Stimulated activated naive CD8-positive, alpha-beta T cell treated with anti-CD3 and anti-CD28 coated beads, Interleukin-15, amount 100 ng/mL, for 72 hours (primary cell): ENCODE measurements at places on chromosomes 1 and 21.

- no peak for DNase-seq
Observed at GRCh38 chr1:208171616-208172422, 72.4 kb downstream of the PLXNA2 start.

DNA sequence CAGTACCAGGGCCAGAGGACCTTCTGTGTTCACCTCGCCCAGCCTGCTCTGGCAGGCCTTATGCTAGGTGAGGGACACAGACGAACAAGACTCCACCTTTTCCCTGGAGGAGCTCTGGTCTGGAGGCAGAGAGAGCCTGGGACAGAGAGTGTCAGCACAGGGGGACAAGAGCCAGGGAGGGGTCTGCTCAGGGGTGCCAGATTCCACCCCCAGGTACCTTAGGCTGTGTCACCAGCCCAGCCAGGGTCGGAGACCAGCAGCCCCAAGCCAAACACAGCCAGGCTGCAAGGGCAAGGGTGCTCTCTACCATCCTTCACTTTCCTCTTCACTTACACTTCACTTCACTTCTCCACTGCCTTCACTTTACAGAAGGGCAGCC lies 4.3 kb upstream of the LRP8 start:
- peak; percentile 2 for DNase-seq

DNA sequence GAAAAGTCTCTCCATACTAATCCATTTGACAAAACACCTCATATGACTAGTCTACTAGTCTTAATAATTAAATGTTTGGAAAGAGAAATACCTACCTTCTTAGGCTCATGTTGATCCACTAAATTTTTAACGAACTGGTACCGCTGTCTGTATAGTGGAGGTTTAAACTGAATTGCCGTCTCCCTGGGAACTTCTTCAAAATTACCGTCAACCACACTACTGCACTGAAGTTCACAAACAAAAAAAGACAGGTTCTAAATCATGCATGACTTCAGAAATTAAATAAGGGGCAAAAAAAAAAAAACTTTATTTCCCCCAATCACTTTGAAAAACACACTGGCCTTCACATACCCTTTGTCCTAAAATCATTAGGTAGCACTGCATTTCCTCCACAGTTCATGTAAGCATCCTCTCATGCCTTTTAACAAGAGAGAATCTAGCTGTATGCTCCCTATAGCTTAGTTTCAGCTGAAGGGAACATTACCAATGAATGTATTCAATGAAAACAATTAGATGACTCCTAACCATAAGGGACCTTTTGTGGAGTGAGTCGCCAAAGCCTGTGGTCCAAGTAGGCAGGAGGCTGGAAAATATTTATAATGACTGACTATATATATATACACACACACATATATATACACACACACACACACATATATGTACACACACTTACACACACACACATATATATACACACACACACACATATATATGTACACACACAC lies 3.4 kb downstream of the HENMT1 start:
- DNase-seq: no peak

DNA sequence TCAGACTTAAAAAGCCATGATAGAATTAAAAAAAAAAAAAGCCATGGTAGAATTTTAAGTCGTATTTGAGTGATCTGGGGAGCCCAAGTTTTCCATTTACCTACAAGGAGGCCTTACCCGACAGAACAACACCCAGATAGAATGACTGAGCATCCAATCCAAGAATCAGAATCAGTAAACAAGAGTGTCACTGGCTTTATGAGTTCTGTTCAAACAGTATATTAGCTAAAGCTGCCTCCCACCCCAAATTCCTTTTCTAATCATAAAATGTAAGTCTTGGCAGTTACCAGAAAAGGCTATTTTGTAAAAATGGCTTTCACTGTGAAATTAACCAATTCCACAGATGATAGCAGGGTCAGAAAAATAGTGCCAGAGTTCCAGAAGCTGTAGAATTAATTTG lies 1.2 kb downstream of the GTF2B start:
- no peak for DNase-seq

GRCh38 chr1:96309783-96310182 lies 411.8 kb upstream of the PTBP2 start:
- no peak for DNase-seq

- peak; percentile 77 for DNase-seq
Observed at GRCh38 chr1:156126630-156127534, 12.4 kb downstream of the LMNA start.

DNA sequence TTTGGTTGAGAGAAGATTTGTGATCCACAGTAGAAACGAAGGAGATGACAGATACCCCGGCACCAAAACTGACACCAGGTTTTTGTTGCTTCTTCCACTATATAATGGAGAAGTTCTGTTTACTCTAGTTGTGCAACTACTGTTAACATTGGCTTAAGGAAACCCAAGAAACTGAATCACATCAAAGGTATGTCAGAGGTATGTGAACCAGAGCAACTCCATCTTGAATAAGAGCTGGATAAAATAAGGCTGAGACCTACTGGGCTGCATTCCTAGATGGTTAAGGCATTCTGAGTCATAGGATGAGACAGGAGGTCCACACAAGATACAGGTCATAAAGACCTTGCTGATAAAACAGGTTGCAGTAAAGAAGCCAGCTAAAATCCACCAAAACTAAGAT lies 173.7 kb upstream of the CAMK1G start:
- DNase-seq: no peak

DNA sequence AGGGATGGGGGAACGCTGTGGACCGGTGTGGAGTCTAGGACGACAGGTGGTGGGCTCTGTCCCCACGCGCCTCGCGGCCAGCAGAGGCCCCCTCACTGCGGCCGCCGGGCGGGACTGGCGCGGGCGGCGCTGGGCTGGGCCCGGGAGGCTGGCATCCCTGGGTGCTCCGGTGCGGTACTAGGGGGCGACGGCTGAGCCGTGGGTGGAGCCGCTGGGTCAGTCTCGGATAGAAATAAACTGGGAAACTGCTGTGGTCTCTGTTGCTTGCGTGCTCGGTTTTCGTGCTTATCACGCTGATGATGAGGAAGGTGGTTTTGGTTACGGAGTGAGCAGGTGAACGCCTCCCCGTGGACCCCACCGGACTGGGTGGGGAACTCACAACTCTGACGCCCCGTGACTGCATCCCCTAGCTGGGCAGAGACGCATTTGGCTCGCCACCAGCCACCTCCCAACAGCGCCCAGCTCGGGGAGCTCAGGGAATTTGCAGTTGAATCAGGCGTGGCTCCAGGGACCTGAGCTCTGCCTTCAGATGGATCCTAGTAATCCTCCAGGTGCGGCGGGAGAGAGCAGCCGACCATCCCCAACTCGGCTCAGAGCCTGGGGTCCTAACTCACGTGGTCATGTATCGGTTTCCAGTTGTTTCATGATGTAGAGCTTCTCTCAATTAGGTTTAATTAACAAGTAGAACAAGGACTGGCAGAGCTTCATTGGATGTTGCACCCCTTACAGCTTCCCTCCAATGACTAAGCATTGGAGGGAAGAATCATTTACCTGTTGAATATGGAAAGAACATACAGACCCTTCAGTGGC lies 32.1 kb downstream of the HSD17B7 start:
- peak; percentile 11 for DNase-seq

DNA sequence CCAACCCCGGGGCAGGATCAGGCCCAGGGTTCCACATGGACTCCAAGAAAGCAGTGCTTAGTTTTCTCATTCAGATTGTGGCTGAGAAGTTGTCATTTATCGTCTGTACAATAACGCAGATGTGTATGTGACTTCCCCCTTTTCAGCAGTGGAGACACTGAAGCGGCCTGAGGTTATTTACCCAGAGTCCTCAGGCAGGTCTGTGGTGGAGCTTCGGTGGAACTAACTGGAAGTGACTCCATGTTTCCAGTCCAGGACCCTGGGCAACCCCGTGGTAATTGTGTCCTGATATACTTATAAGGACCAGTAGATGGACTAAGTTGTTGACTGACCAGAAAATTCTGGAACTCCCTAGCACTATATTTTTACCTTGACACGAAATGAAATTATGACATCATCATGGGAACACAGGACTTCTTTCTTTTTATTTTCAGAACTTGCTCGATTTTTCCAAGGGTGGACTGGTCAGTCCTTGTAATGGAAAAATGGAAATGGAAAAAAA lies 1.0 kb upstream of the IER5 start:
- peak; percentile 50 for DNase-seq

- DNase-seq: no peak
Observed at GRCh38 chr1:19563324-19564097, 78.2 kb upstream of the CAPZB start.

GRCh38 chr1:155184835-155185782 lies 11.5 kb downstream of the TRIM46 start:
- no peak for DNase-seq

GRCh38 chr1:212618466-212619210 lies 10.1 kb downstream of the ATF3 start:
- no peak for DNase-seq

GRCh38 chr1:117674521-117675400 lies 68.9 kb downstream of the TENT5C start:
- no peak for DNase-seq

DNA sequence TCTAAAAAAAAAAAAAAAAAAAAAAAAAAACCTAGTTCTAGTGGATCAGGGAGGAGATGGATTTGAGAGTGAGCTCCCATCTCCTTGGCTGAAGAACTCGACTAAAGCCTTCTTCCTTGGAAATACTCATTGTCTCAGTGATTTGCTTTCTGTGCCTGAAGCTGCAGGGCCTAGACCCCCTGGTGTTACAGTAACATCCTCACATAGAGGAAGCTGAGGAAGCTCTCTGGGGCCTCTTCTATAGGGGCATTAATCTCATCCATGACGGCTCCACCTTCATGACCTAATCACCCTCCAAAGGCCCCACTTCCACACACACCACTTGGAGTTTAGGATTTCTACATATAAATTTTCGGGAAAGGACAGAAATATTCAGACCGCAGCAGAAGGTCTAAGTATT lies 95.9 kb upstream of the ETS2 start:
- DNase-seq: no peak

GRCh38 chr1:158043232-158043631 lies 49.8 kb downstream of the KIRREL1 start:
- no peak for DNase-seq

GRCh38 chr1:53475664-53476063 lies 16.5 kb downstream of the DMRTB1 start:
- no peak for DNase-seq

DNA sequence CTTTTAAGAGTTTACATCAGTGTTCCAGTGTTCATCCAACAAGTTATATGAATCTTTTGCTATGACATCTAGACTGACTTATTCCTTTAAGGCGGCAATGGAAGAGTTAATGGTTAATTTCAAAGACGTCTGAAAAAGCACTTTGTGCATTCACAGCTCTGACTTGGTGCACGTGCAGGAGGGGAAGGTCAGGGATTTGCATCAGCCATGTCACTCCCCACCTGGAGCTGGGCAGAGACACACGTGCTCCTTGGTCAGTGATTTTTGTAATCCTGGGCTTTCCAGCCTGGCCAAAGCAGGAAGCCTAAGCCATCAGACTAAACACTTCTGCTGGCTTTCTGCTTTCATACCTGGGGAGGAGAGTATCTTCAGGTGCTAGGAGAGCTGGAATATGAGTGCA lies 96.3 kb downstream of the ST3GAL3 start:
- no peak for DNase-seq

DNA sequence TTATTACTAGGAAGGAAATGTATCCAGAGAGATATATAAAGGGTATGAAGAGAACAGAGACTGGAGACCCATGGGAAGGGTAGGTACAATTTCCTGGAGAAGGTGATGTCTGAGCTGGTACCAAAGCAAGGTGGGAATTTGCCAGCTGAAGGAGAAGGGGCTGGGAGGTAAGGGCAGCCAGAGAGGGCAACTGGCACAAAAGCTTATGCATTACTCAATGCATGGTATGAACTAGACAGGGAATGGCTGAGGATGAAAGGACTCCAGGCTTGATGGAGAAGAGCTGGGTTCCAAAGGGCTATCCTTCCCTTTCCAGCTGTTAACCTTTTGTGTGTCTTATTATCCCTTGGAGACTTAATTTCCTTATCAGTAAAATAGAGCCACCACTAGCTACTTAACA lies 113.6 kb upstream of the GADD45A start:
- no peak for DNase-seq

DNA sequence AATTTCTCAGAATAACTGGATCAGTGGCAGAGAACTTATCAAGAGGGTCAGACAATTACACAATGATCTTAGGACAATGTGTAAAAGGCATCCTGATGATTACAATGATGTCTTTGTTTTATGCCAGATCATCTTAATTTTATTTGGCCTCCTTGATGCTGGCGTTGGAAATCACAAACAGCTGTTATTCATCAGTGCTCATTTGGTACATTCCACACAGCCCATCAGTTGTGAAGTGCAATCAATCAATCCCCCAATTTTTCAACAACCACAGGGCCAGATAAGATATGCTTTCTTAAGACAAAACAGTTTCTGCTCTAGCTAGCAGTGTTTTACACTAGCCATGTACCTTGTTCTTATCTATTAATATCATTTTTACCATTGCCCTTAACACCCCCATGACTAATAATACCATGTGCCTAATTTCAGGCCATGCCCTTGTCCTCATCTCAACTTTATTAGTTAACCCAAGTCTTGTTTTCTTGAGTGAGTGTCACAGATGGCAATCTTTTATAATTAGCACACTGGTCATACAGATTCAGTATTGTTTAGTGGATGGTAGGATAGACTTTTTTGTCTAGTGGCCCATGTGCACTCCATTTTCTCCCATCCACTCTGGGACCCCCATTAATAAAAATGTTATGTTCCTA lies 40.8 kb upstream of the COL24A1 start:
- DNase-seq: no peak

DNA sequence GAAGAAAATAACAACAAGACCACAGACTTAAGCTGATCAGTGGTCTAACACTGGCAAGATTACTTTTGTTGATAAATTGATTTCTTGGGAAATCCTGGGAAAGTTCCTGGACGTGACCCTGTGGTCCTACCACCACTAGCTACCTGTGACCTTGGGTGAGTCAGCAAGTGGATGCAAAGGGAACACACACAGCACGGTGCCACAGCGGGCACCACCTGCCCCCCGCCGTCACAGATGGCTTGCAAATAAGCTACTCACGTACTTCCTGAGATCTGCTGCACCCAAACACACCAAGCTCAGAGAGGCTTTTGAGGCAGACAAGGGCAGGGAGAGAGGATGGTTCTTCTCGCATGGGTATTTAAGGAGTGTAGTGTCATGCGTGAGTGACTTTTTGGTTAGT lies 12.7 kb downstream of the CFAP298 start:
- no peak for DNase-seq

- peak; percentile 94 for DNase-seq
Observed at GRCh38 chr1:43974443-43975248, at the start of gene ATP6V0B. Gene ATP6V0B, plus strand, starts transcription at chr1:43974960. Its CDS starts 81 bp downstream, at chr1:43975041.

- no peak for DNase-seq
Observed at GRCh38 chr1:223156343-223156742, 13.3 kb upstream of the TLR5 start.

GRCh38 chr1:186099336-186100104 lies 275.5 kb downstream of the TPR start:
- no peak for DNase-seq

- DNase-seq: no peak
Observed at GRCh38 chr1:26627954-26628353, 67.9 kb upstream of the ARID1A start.
